ENCODE measurements at places on chromosomes 16 and 17.

DNA sequence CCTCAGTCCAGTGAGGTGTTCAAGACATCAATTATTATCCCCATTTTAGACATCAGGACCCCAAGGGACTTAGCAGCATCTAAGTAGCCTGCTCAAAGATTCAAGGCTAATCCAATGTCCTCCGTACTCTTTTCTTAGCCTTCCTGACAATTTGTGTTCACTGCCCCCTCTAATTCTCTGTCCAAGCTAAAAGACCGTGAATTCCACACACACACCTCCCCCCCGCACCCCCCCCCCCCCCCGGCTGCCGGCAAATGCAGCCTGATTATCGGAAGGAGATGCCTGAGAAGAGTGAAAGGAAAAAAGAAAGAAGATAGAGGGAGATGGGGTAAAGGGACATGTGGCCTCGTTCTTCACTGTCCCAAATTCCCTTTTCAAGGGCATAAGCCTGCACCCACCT is 58.1 kb upstream of the NLK start:
- no peak for DNase-seq

- peak; percentile 84 for DNase-seq
Measured at GRCh38 chr17:76385892-76386786, 1.7 kb downstream of the SPHK1 start.

DNA sequence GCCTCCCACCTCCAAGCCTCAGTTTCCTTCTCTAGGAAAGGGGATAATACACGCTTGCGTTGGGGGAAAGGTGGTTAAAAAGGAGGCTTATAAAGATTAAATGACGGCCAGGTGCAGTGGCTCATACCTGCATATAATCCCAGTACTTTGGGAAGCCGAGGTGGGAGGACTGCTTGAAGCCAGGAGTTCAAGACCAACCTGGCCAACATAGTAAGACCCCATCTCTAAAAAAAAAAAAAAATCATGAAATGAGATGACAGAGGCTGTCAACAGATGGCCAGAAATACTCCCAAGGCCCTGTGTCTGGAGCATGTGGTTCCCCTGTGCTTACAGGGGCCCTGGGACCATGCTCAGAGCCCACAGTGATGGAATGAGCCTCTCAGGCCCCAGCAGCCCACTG is 30.4 kb downstream of the RTN4RL1 start:
- no peak for DNase-seq

DNA sequence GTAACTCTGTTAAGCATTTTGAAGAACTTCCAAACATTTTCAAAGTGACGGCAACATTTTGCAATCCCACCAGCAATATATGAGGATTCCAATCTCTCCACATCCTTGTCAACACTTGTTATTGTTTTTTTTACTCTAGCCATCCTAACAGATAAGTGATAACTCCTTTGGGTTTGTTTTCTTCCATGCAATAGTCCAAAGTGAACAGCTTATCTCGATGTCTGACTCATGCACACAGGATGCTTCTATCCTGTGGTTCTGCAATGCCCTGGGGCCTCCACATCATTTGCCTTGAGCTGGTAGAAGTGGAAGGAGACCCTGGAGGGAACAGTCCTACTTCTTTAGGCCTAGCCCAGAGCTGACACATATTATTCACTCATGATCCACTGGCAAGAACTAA is 13.0 kb downstream of the TLE7 start:
- no peak for DNase-seq

DNA sequence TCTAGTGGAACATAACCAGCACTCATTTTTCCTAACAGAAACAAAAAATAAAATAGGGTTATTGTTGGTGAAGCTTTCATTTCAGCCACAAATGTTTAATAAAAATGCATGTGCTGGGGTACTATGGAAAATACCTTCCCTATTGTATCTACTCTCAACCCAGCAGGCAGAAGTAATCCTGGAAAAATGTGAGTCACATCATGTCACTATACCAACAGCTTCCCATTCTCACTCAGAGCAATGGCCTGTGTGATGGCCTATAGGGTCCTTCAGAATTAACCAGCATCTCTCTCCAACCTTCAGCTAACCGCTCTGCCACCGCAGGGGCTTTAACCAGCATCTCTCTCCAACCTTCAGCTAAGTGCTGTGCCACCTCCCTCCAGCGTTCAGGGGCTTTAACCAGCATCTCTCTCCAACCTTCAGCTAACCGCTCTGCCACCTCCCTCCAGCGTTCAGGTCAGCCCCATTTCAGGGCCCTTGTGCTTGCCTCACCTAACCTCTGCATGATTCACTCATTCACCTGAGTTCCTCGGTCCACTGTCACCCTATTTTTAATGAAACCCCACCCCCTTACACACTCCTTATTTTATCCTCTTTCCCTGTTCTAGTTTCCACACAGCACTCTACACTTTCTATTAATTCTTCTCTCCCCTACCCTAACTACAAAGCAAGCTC is 34.0 kb downstream of the UBE2G1 start:
- no peak for DNase-seq

DNA sequence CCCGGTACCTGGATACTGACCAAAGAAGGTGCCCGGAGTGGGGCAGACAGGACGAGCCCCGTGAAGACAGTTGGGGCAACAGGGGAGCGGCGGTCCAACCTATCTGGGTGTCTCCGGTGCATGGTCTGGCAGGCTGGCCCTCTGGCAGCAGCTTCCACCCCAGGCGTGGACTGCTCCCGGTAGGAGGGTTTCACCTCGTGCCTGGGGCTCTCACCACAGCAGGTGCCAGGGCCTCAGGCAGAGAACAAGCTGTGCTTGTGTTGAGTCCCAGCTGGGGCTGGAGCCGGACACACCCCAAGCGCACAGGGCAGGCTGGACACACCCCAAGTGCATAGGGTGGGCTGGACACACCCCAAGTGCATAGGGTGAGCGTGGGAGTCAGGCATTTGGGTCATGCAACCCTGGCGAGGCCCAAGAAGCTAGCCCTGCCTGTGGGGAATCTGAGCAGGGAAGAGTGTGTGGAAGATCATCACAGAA is 1.5 kb upstream of the FBXL16 start:
- no peak for DNase-seq

DNA sequence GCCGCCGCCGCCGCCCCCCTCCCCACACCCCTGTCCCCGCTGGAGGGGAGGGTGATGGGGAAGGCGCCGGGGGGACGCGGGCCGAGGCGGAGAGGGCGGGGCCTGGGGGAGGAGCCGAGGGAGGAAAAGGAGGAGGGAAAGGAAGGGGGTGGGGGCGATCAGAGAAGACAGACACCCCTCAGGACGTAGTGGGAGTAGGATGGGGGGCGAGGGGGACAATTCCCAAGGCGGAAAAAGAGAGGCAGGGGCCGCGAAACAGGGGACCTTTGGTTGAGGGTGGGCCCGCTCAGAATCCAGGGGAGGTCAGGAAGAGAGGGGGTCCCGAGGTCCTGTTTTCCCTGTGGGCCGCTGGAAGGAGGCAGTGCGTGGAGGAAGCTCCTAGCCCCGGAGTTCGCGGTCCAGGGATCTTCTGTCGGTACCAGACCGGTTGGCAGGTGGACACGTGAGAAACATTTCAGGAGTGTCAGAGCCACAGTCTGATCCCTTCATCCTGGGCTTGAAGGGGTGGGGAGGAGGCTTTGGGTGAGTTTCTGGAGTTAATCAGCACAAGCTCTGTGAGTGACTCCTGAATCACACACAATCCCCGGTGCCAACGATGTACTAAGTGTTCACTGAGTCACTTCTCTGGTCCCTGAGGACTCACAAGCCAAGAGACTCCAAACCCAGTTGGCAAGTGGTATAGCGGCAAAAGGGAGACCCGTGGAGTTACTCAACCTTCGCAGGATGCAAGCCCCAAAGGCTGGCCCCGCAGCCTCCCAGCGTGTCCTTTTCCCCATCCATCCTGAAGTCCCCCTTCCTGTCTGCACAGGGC is at the start of gene XYLT1:
Gene XYLT1, minus strand, starts transcription at position 53 of the 811 bp plus-strand sequence. CDS start 164 bp downstream, outside the sequence.
- DNase-seq = no peak
